ENCODE measurements at places on chromosomes 6 and 20.

DNA sequence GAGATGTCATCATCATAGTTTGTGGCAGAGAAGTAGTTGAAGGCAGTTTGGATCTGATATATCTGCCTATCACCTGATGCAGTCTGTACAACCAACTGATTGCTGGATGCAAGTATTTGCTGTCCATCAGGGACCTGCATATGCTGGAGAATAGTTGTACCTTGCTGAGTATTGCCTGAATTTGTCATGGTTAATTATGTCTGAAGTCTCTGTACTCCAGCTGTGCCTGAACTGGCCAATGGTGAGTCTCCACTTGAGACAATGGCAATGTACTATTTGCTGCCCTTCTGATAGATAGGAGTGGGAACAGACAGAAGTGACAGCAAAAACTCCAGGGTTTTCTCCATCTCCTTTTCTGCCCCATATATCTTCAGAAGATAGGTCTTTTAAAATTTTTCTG lies 531.5 kb downstream of the EPHA7 start:
- DNase-seq: no peak

GRCh38 chr6:81105998-81106397 lies 646.5 kb downstream of the TENT5A start:
- DNase-seq: no peak

DNA sequence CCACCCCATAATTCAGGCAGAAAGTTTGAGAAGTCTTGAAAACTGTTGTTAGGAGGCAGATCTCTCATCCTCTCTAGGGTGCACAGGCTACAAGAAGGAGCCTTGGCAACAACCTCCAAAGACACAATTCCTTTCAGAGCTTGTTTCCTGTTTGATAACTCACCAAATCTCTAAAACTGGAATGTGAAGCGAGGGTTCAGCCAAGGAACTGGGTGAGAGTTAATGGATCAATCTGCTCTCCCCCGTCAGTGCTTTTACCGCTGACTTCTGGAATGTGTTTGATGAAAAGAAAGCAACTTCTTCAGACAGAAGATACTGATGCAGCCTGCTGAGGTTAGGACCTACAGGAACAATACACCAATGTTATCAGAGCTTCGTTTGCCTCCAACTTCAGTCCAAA lies 171.8 kb upstream of the BMP2 start:
- DNase-seq: no peak

DNA sequence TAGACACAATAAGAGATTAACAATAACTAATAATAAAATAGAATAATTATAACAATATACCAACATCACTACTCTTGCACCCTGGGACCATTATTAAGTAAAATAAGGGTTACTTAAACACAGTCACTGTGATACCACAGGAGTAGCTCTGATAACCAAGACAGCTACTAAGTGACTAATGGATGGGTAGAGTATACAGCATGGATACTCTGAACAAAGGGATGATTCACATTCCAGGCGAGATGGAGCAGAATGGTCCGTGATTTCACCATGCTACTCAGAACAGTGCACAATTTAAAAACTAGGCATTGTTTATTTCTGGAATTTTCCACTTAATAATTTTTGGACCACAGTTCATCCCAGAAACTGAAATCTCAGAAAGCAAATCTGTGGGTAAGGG lies 80.0 kb upstream of the FUT9 start:
- no peak for DNase-seq

GRCh38 chr6:142235791-142236190 lies 66.0 kb upstream of the ADGRG6 start:
- DNase-seq: no peak

DNA sequence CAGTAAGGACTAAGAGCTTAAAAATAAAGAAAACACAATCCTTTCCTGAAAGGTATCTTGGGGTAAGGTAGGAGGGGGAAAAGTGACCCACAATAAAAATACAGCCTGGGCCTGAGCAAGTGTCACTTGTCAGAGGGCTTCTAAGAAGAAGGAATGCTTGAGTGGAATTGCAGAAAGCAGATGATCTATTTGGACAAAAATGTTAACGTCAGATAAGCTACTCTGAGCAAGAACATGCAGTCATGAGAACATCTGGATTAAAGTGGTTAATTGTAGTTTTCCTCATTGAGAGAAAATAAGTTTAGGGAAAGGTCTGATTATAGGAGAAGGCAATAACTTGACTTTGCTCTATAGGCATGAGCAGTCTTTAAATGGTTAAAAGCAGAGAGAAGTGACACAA lies 581.9 kb downstream of the HTR1B start:
- no peak for DNase-seq

DNA sequence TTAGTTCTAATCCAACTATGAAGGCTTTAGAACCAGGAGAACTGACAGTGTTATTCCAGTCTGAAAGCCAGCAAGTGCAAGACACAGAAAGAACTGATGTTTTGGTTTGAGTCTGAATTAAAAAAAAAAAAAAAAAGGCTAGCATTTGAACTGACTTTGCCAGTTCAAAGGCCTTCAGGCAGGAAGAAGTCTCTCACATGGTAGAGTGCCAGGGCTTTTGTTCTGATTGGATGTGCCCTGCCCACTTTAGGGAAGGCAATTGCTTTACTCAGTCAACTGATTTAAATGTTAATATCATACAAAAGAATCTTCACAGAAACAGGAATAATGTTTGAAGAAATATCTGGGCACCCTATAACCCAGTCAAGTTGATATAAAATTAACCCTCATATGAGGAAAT lies 212.2 kb downstream of the HIVEP2 start:
- no peak for DNase-seq

GRCh38 chr6:129894921-129895320 lies 33.8 kb upstream of the TMEM244 start:
- DNase-seq: no peak

DNA sequence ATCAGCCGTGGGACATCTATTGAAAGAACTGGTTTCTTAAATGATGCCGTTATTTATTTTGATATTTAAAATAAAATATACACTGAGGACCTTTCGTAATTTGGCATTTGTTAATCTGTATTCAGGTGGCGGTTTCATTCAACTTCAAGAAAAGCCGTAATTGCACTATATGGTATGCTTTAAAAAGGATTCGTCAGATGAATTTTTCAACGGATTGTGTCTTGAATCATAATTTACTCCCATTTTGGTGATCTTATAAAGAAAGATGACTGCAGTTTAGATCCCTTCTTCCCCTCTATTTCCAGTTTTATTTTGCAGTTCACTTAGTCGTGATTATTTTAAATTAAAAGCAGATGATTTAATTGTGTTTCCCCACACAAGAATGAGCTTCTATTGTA lies 761 bp downstream of the KLHL32 start:
- DNase-seq: no peak

- peak; percentile 38 for DNase-seq
Observed at GRCh38 chr6:43171707-43172103, 636 bp downstream of the SRF start.

- DNase-seq: no peak
Observed at GRCh38 chr6:68826501-68826900, 191.4 kb downstream of the ADGRB3 start.

DNA sequence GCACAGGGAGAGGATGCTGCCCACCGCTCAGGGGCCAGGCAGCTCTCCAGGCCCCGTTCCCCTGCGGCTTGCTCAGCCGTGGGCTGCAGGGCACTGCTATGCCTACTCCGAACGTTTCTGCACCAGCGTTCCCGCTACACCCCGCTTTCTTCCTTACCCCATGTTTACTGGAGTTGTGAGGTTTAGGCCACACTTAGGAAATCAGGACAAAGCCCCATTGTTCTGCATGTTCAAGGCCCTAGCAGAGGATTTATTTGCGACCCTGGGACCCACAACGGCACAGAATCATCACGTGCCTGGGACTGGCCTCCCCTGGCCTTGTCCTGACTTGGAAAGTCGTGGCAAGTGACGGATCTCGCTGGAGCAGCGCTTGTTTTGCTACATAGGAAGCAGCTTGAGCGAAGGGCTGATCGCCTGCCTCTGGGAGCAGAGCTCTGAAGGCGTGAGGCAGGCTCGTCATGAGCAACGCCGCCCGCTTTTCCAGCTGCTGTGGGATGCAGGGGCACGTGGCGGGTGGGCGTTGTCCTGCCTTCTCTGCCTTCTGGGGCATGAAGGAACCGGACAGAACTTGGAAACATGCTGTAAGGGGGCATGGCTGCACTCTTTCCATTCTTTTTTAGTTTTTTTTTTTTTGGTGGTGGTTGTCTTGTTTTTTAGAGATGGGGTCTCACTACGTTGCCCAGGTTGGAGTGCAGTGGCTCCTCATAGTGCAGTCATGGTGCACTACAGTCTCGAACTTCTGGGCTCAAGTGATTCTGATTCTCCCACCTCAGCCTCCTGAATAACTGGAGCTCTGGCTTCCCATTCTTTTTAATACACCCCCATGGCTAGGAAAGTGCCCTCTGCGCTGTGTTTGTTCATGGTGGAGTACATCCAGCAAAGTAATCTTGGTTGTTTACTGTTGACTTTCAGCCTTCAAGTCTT lies 14.6 kb upstream of the TMEM181 start:
- no peak for DNase-seq

DNA sequence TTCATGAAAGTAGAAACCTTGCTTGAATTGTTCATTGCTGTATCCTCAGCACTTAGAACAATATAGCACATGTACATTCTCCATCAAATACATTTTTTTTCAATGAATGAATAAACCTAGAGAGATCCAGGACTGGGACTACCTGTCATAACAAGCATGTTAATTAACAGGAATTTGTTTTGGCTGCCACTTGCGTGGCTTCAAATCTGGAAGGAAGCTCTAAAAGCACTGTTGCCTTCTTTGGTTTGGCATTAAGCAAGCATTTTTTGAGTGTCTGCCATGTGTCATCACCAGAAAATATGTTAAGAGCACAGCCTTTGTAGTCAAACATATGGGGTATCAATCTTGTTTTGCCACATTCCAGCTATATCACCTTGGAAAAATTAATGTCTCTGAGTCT lies 131.9 kb upstream of the BACH2 start:
- DNase-seq: no peak

GRCh38 chr6:47118611-47119010 lies 76.5 kb upstream of the ADGRF1 start:
- DNase-seq: no peak

DNA sequence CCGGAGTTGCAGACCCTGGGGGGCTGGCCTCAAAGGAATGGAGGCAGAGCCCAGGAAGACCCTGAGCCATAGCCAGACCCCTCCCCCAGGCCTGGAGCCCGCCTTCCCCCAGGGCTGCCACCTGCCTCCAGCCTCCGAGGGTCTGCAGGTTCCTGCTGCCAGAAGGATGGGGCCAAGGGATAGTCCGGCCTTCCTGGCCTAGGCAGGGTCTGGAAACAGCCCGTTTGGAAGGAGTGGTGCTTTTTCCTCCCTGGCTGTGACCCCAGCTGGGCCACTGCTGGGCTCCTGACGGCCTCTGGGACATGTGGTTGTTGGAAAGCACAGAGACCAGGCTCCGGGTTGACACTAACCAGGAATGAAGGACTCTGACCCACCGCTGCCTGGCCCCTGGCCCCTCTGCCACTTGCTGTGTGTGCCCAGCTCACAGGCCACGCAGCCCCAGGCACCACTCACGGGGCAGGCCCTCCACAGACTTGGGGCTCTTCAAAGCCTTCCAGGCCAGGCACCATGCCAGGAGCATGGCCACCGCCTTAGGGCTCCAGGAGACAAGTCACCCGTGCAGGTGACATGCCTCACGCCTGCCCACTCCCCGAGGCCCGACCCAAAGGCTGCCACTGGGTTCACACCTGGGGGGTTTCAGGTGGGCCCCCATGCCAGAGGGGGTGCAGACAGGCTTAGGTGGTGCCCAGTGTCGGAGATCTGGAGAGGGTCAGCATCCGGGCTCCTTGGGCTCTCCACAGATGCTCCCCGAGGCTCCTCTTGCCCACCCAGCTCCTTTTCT lies 3.9 kb upstream of the LAMA5 start:
- DNase-seq: no peak

DNA sequence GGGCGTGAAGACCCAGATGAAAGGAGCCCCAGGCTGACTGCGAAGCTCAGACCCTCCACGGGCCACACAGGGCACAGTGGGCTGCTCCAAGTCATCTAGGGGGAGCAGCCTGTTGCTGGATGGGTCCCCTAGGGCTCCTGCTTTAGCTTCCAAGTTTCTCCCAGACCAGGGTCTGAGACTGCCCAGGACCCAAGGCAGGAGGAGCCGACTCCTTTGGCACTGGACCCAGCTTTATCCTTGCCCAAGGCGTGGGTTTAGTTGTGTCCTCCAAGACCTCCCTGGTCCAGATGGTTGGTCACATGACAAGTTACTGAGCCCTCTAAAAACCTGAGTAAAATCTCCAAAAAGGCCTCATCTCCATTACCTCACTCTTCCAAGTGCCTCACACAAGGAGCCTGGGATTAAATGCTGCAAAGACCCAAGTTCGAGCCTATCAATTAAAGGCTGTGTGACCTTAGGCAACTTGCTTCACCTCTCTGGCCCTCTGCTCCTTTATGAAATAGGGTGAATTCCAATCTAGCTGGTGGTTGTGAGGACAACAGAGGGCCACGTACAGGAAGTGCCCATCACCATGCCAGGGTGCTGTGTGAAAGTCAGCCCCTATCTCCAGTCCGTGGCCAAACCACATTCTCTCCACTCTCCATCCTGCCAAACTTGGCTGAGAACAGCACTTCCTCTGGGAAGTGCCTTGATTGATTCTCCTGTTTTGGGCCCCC lies 2.5 kb downstream of the NECAB3 start:
- DNase-seq: no peak

- no peak for DNase-seq
Observed at GRCh38 chr6:27872642-27873020, 39.6 kb downstream of the OR2B2 start.

DNA sequence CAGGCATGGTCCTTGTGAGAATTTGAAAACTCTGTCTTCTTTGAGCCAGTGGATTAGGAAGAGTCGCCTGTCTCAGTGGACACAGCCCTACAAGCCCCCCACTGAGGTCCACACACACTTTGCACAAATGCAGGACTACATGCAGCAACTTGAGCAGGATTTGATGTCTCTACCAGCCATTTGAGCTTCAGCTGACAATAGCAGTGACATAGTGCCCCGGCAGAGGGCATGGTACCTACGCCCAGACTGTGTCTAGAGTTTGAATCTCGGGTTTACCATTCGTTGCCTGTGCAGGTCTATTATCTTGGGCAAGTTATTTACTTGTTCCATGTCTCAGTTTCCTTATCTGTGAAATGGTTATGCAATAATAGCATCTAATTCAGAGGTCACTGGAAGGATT lies 580.1 kb downstream of the TFAP2B start:
- DNase-seq: no peak

- no peak for DNase-seq
Observed at GRCh38 chr6:29656157-29656556, 735 bp upstream of the MOG start.

GRCh38 chr6:37010402-37010892 lies 5.0 kb downstream of the FGD2 start:
- DNase-seq: no peak

- no peak for DNase-seq
Observed at GRCh38 chr6:75946146-75946831, 126.2 kb downstream of the IMPG1 start.

- DNase-seq: no peak
Observed at GRCh38 chr6:107737397-107737793, 86.7 kb downstream of the SCML4 start.

- no peak for DNase-seq
Observed at GRCh38 chr6:105985816-105986632, 100.1 kb upstream of the PRDM1 start.

Data from stimulated activated CD8-positive, alpha-beta memory T cell treated with anti-CD3 and anti-CD28 coated beads, Interleukin-7, amount 100 ng/mL, for 4 hours (primary cell).